ENCODE measurements at places on chromosomes 7 and 10.

DNA sequence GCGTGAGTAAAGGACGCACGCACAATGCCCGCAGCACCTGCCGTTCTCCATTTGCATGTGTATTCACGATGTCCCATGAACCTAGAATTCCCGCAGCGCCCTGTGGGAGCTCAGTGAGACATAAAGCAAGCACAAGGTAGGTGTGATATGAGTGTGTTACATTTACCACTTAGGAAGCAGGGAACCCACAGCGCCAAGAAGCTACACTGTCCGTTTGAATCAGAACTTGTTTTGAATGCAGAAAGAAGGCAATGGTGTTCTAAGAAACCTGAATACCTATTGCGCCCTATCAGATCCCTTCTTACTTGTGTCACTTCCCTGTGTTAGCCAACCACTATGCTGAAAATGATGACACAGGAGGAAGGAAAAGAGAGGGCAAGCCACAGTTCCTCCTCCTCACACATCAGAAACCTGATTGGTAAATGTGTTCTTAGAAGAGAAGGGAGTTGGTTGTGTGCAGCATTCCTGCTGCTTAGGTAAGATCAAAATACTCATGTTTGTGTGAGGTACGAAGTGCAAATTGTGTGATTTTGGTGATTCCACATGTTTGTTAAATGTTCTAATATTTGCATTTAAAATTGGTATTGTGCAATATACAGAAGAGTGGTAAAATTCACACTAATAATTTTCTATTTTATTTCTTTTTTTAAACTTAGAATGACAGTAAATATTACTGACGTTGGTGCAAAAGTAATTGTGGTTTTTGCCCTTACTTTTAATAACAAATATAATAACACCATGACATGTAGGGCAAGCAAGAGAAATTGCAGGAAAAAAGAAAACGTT, 185.4 kb downstream of the SEC23IP start:
- no peak for DNase-seq

GRCh38 chr7:33155811-33156210, 26.4 kb downstream of the BBS9 start:
- no peak for DNase-seq

DNA sequence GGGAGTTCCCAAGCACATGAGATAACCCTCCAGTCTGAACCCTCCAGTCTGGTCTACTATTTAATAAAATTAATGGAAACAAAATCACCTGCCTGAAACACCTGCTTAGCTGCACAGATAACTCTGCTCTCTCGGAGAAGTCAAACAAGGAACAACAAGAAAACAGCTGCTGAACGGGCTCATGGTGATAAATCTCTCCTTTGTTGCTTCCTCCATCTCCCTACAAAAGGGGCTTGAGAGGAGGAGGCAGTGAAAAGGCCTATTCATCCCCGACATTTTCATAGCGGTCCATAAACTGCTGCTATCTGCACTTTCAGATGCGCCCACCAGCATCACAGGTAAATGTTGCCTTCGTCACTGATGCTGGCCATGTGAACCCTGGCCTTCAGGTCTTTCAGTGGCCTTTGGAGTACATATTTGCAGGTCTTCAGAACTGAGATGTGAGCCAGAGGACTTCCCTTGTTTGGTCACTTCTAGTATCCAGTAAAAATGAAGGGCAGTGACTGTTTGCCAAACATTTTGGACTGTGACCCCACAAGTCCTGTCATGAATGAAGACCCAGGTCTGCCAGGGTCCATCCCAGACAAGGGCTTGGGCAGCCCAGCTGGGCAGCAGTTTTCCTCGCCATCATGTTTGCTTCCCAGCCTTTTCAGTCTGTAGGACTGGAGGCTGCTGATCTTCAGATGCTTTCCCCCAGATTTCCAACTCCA, 15.9 kb downstream of the FKBP6 start:
- DNase-seq = no peak

GRCh38 chr10:56068473-56069263, 292.4 kb downstream of the ZWINT start:
- DNase-seq = no peak

DNA sequence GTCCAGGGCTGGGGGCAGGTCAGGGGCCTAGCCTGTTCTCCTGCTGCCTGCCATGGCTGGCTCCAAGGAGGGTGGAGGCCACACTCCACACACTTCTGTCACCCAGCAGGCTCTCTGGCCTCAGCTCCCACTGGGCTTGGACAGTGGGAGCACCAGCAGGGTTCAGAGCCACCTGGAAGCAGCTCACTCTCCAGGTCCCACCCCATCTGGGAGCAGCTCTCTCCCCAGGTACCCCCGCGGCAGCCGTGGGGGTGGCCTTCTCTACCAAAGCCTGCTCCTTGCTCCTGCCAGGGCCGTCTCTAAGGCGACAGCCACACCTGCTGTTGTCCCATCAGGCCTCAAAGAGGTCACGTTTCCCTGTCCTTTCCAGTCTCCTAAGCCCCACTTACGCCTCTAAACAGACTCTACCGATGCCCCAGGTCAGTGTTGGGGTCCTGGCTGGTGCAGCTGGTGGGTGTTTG, 142.5 kb upstream of the RET start:
- no peak for DNase-seq

GRCh38 chr10:132420981-132421846, 24.2 kb downstream of the PWWP2B start:
- DNase-seq = no peak

- no peak for DNase-seq
Observed at GRCh38 chr10:129968020-129968852, 4.2 kb upstream of the EBF3 start.

DNA sequence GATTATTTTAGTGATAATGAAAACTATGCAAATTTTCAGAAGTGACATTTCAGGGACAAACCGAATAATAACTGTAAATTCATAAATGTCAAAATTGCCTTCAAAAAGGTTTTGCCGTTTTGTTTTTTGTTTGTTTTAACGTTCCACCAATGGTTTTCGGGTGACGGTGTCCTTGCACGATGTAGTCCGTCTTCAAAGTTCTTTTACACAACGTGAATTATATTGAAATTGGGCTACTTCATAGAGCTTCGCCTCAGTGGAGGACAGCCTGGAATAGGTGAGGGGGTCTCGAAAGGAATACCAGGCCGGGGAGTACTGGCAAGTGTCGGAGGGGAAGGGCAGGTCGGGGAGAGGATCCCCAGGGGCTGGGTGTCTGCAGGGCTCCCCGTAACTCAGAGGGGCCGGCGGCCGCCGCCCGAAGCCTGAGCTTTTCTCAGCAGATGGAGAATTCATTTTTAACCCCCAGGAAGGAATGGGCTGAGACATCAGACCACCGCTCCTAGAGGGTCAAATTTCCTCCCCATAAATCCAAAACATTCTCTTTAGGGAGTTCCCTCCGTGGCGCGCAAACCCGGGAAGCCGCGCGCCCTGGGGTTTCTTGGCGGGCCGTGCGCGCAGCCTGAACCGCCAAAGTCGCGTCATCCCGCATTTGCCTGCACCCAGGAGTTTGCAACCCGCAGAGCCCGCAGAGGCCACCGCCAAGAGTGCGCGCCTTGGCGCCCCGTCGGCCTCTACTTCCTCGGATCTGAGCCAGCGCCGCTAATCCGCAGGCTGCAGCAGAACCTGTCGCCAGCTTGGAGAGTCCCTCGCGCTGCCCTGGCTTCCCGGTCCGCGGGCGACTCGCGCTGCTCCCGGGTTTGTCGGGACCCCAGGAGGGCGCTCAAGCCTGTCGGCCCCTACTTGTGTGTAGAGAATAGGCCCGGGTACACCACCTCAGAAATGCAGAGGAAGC, 17.3 kb upstream of the EVX1 start:
- DNase-seq = no peak

DNA sequence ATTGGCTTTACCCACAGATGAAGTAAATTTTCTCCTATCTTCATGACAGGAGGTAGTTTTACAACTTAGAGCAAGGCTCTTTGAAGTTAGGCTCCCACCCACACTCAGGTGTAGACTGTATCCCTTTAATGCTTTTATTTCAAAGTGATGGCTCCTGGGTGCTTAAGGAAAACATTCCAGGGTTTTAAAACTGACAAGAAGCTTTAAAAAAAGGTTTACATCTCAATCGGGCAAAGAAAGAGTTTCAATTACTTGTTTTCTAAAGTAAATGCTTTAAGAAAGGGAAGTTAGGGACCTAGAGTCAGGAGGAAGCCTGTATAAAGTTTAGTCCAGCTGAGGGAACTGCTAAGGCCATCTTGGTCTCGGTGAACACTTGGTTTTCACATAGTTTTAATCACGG, 1153.8 kb upstream of the C7orf33 start:
- DNase-seq = no peak

- peak; percentile 19 for DNase-seq
Observed at GRCh38 chr7:7569081-7569527, 2.4 kb downstream of the MIOS start.

DNA sequence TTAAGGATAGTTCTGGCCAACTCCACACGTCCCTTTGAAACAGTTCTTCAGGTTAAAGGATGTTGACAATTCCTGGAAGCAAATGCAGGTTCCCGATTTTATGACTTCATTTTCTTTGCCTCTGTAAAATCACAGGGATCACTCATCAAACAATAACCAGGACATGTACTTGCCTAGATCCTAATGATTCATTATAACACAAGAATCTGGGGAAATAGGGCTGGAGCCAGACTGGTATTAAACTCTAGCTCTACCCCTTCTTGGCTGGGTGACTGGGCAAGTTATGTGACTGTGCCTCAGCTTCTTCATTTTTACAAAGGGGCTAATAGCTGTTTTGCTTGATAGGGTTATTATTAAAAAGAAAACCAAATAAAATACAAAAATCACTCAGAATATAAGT, 56.0 kb upstream of the KCND2 start:
- DNase-seq = no peak

- no peak for DNase-seq
Observed at GRCh38 chr10:132487241-132488135, 50.1 kb upstream of the INPP5A start.

- no peak for DNase-seq
Observed at GRCh38 chr7:84447636-84448293, 253.2 kb upstream of the SEMA3A start.

DNA sequence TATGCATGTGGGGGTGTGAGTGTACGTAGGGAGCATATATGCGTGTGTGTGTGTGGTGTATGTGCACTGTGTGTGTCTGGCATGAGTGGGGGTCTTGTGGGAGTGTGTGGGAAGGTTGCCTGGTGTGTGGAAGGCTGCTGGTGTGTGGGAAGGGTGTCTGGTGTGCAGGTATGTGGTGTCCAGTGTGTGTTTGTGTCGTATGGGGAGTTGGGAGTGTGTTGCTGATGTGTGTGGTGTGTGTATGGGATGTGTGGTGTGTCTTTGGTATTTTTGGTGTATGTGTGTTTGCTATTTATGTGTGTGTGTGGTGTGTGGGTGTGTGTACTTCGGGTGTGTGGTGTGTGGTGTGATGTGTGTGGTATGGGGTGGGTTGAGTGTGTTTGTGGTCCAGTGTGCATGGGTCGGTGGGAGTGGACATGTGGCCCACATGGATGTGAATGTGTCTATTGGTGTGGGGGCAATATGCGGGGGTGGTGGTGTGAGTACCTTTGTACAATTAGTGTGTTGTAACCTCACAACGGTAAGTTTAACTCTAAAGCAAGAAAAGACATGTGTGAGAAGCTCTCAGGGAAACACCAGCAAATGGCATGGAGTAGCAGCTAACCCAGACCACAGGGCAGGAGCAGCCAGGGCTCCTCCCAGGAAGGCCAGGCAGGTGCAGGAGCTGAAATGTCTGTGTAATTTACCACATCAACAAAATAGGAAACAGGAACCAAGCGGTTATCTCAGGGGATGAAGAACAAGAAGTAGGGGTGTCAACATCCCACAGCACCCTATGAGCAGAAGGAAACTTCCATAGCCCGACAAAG, 11.9 kb downstream of the ANTXRL start:
- no peak for DNase-seq

DNA sequence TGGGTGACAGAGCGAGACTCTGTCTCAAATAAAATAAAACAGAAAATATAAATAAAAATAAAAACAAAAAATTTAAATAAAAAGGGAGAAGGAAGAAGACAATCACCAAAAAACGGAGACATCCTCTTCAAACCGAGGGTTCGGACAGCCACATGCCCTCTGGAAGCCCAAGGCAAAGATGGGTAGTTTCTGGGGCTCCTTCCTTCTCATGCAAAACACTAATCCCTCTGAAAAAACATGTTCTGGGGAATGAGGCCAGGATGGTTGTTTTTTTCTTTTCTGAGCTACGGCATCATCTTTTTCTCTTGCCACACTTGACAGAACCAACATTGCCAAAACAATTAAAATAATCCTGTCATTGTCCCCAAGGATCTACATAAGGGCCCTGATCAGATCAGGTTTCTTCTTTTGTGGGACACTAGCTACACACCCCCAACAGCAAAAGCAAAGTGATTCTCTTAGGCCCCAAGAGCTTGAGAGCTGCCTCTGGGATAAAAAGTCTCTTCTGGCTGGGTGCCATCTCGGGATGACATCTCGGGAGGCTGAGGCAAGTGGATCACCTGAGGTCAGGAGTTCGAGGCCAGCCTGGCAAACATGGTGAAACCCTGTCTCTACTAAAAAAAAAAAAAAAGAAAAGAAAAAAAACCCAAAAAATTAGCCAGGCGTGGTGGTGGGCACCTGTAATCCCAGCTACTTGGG, 14.2 kb upstream of the POR start:
- DNase-seq = no peak
